ENCODE measurements at places on chromosomes 3 and 15.
A peak's percentile ranks its signal among the peaks of the same experiment; 100 is the strongest.

DNA sequence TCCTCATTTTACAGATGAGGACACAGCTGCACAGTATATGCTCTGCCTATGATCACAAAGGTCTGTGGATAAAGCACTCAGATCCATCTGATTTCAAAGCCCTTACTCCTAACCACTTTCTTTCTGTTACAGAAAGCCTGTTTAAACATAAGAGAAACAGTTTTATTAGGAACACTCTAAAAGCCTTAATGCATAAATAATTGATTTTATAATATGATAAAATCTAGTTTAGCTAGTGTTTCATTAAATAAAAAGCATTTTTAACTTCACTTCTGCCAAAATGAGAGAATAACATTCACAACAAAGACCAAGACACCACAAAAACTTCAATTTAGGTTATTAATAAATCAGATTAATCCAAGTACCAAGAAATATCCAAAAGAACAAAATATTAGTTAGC is 21.4 kb downstream of the SNX4 start:
- no peak for DNase-seq

- no peak for DNase-seq
These were observed 21.6 kb downstream of the RLBP1 start for GRCh38 chr15:89199746-89200145.

DNA sequence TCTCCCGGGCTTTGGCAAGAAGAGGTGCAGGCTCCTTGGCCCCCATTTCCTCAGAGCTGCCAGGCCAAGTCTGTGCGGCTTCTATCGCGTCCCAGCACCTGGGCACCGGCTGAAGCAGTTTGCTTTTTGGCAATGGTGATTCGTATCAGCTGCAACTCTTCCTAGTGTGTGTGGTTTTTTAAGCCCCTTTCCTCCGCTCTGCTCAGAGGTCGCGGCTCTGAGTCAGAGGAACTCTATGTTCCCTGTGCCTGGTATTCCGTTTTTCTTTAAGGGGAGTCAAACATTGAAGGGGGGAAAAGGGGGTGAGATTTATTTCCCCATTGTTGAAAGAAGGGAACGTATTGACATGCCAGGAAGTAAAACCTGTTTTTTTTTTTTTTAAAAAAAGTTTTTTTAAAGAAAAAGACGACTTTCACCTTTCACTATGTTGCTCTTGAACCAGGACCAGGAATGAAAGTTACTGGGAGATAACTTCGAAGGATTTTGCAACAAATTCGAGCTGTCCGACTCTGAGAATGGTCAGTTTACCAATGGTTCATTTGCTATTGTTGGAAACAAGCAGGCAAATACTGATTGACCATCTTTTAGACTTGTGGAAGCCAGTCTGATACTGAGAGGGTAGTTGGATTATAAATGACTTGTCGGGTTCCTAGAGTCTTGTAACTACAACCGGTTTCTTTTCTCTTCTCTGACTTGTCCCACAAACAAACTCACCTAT is 1.1 kb downstream of the ARMC8 start:
- peak; percentile 56 for DNase-seq

- DNase-seq, result no peak
These were observed 421.6 kb downstream of the EPHB1 start for GRCh38 chr3:135216659-135217058.

DNA sequence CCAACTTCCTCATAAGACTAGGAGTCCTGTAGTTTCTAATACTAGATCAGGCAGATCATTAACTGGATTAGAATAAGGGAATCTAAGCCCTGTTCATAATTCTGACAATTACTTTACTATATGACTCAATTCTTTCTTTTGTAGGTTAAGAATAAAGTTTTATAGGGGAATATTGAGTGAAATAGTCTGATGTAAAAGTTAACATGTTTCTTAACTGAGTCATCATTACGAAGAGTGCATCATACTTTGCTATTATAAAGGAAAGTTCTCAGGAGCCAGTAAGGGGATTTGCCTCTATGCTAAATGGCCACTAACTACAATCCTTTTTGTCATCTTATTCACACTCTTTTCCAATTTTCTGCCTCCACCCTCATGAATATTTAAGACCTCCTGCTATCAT is 63.1 kb downstream of the POLQ start:
- DNase-seq, result no peak

DNA sequence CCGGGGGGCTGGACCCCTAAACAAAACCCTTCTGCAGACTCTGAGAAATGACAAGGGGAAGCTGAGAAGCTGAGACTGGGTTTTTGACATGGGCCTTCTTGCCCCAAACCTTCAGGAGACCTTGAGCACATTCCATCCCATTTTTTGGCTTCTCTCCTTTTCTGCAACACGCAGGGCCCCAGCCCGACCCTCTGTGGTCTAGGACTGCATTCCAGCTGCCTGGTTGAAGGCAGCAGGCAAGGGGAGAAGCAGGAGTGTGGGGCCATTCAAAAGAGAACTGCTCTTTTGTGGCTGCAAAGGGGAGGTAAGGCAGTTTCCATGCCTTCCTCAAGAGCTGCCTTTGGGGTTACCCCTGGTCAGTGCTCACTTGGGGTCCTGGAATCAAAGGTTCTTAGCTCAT is 263.0 kb downstream of the TLE3 start:
- DNase-seq, result no peak

DNA sequence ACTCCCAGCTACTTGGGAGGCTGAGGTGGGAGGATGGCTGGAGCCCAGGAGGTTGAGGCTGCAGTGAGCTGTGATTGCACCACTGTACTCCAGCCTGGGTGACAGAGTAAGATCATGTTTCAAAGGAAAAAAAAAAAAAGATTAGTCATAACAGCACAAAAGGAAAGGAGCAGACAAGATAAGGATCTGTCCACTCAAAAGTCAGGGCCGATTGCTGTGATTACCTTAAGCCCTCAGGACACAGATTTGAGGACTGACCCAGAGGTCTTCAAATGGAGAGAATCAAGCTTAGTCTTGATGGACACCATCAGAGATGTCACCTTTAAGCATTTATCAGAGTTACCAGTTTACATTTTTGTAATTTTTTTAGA is 23.9 kb upstream of the HEG1 start:
- no peak for DNase-seq

DNA sequence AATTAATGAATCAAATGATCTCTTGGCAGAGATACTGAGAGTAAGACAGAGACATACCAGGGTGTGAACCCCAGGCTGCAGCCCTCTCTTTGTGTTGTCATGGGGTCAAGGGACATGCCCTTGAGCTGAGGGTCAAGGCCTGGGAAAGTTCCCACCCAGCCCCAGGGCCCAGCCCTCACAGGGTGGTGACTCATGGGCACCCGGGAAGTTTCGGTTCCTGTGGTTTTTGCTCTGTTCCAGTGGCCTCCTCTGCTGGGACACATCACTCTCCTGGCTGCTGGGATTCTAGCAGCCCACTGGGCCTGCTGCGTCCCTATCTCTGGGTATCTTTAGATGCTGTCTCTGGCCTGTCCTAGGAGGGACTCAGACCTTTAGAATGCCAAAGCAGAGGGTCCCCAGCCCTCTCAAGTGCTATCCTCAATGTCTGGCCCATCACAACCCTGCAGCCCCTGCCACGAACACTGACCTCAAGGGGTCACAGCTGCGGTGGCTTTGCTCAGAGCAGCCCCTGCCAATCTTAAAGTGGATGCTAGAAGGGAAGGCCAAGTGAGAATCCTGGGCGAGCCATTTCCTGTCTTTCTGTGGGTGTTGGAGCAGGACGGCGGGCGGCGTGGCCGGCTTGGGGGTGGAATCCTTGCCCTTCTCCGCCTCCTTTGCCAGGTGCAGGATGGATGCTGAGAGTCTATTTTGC is 148.4 kb upstream of the TLE3 start:
- peak; percentile 52 for DNase-seq

- no peak for DNase-seq
These were observed 24.9 kb downstream of the PRR23E start for GRCh38 chr3:127217596-127218453.

DNA sequence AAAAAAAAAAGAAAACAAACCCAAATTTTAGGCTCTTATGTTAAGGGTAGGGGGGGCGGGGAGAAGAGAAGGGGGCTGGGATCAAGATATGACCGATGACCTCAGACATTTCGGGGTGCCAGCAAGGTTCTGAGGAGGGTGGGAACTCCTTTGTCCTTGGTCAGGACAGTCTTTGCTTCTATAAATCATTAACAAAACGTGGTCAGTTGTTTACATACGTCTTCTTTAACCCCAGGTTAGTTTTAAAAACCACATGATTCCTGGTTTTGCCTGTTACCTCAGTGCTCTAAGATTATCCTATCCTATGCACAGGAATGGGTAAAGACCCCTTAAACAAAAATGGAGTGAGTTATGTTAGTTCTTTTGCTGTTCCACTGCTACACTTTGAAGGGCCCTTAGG is 285.5 kb downstream of the GABRG3 start:
- DNase-seq, result no peak

- no peak for DNase-seq
These were observed 165.5 kb upstream of the TGFBR2 start for GRCh38 chr3:30440880-30441279.

- peak; percentile 49 for DNase-seq
These were observed 759 bp upstream of the TTBK2 start for GRCh38 chr15:42921342-42921731.

DNA sequence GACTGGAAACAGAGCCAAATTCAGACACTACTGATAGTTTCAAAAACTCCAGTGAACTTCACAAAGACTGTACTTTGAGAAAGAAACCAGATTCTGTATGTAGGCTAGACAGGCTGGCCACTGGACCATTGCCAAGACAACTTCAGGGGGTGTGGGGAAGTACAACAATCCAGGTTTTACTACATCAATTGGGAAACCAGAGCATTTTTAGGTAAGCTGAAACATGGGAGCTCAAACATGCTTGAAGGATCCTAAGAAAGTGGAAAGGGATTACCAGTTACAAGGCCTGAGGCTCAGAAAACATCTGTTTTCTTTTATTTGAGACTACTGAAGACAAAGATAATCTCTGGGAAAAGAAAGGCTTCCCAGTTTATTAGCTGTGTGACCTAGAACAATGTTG is 26.9 kb upstream of the ZNF280D start:
- peak; percentile 34 for DNase-seq

DNA sequence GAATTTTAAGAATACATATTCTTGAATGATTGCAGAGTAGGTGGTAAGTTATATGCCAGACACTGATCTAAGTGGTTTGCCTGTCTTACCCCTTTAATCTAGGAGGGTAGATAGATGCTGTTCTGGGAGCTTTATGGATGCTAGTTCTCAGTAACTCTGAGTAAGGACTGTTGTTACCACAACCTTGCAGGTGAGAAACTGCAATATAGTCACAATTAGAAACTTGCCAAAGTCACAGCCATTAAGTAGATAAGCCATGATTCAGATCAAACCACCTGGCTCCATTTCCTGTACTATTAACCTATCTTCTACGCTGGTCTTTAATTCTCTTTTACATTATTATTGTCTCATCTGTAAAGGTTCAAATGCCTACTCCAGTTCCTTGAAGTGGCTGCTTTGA is 46.8 kb downstream of the UBE2E2 start:
- DNase-seq, result no peak

DNA sequence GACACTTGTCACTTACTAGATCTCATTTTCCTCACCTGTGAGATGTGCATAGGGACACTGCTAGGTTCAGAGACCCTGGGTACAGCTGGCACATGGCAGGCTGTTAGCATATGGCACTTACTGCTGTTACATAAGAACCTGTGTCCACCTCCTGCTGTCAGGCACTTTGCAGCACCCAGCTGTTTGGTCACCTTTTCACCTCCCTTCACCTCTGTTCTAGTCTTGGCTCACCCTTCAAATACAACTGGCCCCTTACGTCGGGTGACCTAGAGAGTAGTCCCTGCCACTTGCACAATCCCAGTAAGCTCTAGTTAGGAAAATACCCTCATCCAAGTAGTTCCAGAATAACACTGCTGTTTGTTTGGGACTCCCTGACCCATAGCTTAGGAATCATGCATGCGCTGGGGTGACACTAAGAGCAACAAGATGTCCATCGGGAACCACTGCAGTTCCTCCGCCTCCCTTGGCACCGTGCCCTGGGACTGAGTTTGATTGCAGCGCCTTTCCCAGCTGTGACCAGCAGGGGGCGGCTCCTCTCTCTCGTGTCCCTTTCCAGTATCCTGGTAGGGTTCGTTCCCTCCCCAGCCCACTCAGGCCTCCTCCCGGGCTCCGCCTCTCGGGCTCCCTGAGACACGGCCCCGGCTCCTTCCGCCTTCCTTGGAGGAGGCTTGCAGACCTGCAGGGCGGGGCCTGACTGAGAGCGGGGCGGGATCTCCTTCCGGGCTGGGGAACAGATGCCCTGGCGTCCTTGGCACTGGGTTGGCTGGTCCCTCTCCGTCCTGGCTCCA is 78.6 kb downstream of the ABHD5 start:
- peak; percentile 99 for DNase-seq

- no peak for DNase-seq
These were observed 15.3 kb downstream of the SPCS1 start for GRCh38 chr3:52721002-52721729.

DNA sequence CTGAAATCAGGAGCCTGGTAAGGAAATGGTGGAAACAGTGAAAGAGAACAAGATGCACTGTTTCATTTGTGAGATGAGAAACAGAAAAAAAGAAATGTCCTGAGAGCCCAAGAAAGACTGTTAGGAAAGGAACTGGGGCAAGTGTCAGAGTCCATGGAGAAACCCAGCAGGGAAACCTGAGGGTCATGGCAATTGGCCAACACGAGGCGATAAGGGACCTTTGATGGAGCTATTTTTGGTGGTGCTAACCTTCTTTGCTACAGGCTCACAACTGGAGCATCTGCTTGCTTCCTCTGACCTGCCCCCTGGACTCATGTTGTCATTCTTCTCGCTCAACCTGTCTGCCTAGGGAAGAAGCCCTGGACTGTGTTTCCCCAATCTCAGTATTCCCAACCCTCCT is 4.2 kb upstream of the TMEM41A start:
- DNase-seq, result no peak

- DNase-seq, result no peak
These were observed 8.3 kb upstream of the ROPN1B start for GRCh38 chr3:125960456-125961288.

- DNase-seq, result no peak
These were observed 32.4 kb downstream of the LEO1 start for GRCh38 chr15:51939216-51939615.

GRCh38 chr15:70320482-70320881 is 222.8 kb upstream of the TLE3 start:
- peak; percentile 28 for DNase-seq

GRCh38 chr3:4247391-4247790 is 55.8 kb upstream of the SETMAR start:
- DNase-seq, result no peak

- DNase-seq, result no peak
These were observed 1.4 kb downstream of the GPR149 start for GRCh38 chr3:154428286-154429206.

DNA sequence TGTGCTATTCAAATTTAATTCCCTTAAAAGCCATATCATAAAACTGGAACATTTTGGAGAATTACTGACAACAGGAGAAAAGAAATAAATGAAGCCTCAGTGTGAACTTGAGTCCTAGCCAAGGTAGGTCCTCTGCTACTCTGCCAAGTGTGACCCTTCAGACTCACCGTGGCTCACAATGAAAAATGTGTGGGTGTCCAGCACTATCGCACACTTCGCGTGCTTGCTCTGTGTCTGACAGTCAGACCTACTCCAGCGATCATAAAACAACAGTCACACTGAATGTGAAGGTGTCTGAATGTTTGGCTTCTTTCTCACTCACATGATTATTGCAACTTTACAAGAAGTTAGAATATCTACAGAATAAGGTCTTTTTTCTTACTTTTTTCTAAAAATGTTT is 65.8 kb upstream of the TRA2B start:
- DNase-seq, result no peak

Data from OCI-M1 (cell line).